ENCODE measurements at places on chromosomes 1 and 21. TPM values are rescaled to one million over a fixed set of nuclear protein-coding genes. Genes with fewer than 3 reads are reported as not detected.
A peak's percentile ranks its signal among the peaks of the same experiment; 100 is the strongest.

DNA sequence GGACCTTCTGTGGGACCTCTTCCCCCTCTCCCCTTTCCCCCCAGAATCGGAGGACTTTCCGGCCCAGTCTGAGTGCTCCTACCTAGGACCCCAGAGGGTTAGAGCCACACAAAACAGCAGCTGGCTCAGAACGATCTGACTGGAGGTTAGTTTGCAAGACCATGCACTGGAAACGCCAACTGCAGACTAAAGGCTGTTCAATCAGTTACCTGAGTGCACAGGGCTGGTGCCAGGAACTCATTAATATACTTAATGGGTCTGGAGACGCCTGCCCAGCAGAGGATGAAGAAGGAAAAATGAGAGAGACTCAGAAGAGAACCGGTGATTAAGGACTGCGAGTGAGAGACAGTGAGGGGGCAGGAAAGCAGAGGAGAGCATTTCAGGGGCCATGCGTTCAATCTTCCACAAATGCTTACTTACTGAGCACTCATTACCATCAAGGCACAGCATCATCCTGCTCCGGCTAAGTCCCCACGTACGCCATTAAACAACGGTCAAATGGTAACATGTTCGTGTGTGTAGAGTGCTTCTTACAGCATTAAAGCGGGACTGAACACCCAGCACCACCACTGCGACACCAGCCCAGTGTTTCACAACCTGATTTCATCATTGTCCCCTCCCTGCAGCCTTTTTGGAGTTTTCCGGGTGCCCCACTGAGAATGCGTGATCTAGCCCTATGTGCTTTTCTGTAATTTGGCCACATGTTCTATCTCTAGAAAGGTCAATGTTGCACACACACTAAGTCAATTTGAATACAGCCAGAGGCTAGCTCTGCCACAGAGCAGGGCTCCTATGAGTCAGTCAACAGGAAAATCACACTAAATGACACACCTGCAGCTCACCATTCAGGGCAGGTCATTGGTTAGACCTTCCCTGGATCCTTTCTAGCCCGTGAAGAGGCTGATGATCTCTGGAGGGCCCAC is 7.6 kb downstream of the ENO1 start:
- DNase-seq: no peak

GRCh38 chr21:26421724-26422123 is 151.4 kb downstream of the CYYR1 start:
- DNase-seq: no peak

- no peak for DNase-seq
Observed at GRCh38 chr1:30305061-30305460, 418.3 kb downstream of the MATN1 start.

DNA sequence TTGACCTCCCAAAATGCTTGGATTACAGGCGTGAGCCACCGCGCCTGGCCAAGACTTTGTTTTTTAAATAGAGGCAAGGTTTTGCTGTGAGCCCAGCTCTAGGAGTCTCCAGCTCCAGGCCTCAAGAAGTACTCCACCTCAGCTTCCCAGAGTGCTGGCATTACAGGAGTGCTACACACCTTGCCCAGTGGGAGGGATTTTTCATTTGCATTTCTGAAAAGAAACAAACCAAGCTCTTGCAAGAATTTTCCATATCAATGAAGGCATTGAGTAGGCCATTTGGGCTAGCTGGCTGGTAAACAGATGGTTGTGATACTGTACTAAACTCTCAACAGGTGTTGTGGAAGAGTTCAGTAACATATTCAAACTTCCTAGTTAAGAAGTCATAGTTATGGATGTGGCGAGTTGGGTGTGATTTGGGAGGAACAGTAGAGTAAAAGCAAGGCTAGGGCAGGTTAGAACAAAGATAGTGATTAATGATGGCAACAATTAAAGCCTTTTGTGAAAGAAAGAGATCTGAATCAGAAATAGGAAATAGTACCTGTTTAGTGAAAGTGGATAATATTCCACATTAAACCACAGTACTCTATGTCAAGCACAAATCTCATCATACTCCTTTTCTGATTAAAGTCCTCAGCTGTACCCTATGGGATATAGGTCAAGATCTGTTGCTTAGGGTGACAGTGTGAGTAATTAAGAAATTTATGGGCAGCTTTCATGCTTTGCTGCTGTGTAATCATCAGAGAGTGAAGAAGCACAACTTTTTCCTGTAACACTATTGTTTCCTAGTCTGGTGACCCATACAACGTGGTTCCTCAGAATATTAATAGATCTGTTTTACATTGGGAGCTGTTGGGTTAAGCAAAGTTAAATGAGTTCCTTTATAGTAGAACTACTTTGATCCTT is 10.7 kb downstream of the AKIRIN1 start:
- no peak for DNase-seq

DNA sequence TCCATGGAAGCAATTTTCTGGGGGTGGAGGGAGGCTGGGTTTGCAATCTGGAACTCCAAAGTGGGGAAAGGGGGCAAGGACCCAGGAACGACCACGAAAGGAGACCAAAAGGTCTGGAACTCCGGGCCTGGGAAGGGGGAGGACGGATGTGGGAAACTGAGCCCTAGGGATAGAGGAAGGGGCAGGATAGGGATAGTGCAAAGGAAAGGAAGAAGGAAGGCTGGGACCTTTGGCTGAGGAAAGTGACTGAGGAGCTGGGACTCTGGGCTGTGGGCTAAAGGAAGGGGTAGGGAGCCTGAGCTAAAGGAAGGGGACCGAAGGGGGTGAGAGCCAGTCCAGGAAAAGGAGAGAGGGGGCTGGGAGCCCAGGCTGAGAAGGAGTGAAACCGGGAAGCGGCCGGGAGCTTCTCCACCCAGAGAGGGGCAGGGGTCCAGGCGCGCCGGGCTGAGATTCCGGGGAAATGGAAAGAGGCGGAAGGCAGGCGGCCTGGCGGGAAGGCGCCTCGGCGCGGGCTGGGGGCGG is 395 bp downstream of the SLC9A1 start:
- no peak for DNase-seq

DNA sequence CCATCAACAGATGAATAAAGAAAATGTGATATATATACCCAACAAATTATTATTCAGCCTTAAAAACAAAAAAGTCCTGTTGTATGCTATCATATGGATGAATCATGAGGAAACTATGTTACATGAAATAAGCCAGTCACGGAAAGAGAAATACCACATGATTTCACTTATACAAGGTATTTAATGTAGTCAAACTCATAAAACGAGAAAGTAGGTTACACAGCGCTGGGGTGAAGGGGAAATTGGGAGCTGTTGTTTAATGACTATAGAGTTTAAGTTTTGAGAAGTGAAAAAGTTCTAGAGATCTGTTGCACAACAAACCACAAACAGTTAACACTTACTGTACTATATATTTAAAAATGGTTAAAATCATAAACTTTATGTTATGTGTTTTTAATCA is 58.5 kb downstream of the SLC25A24 start:
- no peak for DNase-seq

GRCh38 chr21:46111193-46111571 is 13.3 kb downstream of the COL6A2 start:
- DNase-seq: peak; percentile 0

DNA sequence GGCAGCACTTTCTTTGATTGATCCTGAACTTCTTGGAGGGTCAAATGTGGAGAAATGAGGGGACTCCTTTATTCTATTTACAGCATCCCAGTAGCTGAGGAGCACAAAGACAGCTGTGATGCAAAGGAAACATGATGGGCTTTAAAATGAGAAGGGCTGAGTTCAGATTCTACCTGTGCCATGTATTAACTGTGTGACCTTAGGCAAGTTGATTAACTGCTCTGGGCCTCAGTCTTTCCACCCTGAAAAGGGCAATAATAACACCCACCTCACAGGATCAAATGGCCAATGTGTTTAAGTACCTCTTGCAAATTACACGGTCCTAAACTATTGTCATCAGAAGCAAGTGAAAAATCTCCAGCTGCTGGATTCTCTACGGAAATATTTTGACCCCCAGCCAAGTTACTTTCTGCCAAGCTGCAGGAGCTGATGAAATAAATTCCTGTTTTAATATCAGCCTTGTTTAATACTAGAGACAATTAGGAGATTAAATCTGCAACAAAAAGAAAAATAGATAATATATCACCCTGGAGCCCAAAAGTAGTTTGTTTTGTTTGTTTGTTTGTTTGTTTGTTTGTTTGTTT is 15.7 kb downstream of the TMEM81 start:
- no peak for DNase-seq

- no peak for DNase-seq
Observed at GRCh38 chr1:53065391-53065790, 3.4 kb downstream of the PODN start.

DNA sequence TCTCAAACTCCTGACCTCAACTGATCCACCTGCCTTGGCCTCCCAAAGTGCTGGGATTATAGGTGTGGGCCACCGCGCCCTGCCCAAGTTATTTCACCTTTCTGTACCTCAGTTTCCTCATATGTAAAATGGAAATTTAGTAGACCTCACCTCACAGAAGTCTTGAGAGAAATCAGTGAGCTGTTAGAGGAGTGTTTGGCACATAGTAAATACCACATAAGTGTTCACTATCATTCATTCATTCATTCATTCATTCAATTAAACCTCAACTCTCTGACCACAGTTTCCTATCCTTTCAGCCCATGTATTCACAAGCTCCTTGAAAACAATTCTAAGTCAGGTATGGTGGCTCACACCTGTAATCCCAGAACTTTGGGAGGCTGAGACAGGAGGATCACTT is 3.8 kb upstream of the FGR start:
- no peak for DNase-seq

DNA sequence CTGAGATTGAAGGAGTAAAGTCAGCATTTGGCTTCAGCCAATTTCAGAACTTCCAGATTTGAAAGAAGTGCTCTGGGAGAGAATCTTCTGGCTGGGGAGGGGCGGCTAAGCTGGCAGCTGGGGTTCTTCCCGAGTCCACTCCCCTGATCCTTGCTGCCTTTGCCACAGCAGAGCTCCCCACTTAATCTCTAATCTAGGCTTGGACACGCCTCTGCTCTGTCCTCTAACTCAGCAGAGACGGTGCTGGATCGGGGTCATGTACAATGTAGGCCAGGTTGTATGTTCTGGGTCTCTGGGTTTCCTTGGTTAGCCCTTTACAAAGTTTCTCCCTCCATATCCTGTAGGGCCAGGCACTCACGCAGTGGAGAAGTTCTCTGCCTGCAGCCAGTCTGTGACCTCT is 10.1 kb upstream of the GSTM3 start:
- DNase-seq: no peak

DNA sequence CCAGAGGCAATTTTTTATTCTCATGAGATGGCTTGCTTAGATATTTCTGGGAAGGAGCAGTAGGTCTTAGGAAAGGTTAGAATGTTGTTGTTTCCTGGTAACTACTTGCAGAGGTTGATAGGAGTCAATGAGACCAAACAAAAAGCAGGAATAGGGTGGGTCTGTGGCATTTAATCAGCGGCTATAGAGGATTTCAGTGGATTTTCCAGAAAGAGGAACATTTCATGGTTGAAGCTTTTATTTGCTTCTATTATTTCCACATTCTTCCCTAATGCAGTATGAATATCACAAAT is 111.3 kb upstream of the PALMD start:
- no peak for DNase-seq

DNA sequence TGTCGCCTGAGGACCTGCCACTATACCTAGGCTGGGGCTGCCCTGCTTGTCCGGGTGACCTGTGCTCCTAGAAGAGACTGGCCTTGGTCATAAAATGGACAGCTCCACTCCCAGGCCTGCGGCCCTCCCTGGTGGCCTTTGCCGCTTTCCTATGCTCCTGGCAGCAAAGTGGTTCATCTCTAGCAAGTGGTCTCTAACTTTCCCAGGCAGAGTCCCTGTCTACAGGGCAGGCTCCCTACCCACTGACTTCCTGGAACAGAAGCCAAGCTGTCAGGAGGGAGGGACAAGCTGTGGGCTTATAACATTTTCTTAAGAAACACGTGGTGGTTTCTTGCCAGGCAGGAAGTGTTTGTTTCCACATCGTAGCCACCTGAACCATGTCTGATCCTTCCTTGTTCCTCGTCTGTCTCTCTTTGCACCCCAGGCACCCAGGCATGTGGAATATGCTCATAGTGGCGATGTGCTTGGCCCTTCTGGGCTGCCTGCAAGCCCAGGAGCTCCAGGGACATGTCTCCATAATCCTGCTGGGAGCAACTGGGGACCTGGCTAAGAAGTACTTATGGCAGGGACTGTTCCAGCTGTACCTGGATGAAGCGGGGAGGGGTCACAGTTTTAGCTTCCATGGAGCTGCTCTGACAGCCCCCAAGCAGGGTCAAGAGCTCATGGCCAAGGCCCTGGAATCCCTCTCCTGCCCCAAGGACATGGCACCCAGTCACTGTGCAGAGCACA is 10.1 kb downstream of the H6PD start:
- no peak for DNase-seq

GRCh38 chr1:49630156-49630555 is 393.6 kb downstream of the AGBL4 start:
- DNase-seq: no peak

- DNase-seq: no peak
Observed at GRCh38 chr1:46303872-46304326, 401 bp downstream of the UQCRH start.

- no peak for DNase-seq
Observed at GRCh38 chr1:213260311-213261075, 209.5 kb downstream of the RPS6KC1 start.

- no peak for DNase-seq
Observed at GRCh38 chr1:26694638-26695355, 1.0 kb upstream of the ARID1A start.

DNA sequence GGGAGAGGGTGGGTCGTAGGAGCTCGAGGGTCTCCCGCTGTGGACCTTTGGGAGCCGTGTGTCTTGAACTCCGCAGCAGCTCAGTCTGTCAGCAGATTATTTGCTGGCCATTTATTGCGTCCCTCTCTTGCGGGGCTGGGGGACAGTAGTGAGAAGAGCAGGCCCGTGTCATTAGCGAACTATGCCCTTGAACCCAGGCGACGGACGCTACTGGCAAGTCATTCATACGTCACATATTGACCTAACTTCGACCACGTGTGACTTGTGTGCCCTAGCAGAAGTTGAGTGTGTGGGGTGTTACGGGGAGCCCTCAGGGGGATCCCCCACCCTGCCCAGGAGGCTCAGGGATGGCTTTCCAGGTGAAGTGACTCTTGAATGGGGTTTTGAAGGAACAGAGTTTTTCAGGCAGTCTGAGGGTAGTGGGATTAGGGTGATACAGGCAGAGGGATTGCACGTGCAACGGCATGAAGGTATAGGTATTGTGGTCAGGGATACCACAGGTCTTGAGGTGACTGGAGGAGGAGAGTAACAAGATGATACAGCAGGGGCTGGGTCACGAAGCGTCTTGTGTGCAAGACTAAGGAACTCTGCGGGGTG is 13.0 kb downstream of the RCC1 start:
- DNase-seq: no peak

DNA sequence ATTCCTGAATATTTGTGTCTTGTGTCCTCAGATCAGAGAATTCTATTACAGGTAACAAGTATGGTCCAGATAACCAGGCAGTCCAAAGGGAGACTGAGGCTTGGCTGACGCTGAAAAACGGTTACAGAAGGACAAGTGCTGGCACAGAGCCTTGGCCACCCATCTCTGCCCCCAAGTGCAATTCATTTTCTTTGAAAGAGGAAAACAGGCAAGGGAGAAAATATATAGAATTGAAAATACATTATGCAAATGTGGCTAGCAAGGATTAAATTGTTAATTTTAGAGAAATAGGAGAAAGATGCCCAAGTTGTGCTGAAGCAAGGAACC is 1.2 kb downstream of the SORT1 start:
- DNase-seq: no peak

GRCh38 chr21:15793109-15793508 is 63.3 kb downstream of the USP25 start:
- no peak for DNase-seq

The HMGCS2 gene
- not detected for total RNA-seq

The KIAA0319L gene
- 27.8 TPM for total RNA-seq

The C1QTNF12 gene
- 0.26 TPM for total RNA-seq

The OR6Y1 gene
- total RNA-seq: not detected

The B4GALT2 gene
- 62.1 TPM for total RNA-seq

The MYOG gene
- not detected for total RNA-seq

The CASZ1 gene
- 1.2 TPM for total RNA-seq

The DHX9 gene
- 241 TPM for total RNA-seq

Data from MG63 (cell line).